Eye (tissue), 1 donor: ENCODE measurements at places on chromosomes 11 and 22.

DNA sequence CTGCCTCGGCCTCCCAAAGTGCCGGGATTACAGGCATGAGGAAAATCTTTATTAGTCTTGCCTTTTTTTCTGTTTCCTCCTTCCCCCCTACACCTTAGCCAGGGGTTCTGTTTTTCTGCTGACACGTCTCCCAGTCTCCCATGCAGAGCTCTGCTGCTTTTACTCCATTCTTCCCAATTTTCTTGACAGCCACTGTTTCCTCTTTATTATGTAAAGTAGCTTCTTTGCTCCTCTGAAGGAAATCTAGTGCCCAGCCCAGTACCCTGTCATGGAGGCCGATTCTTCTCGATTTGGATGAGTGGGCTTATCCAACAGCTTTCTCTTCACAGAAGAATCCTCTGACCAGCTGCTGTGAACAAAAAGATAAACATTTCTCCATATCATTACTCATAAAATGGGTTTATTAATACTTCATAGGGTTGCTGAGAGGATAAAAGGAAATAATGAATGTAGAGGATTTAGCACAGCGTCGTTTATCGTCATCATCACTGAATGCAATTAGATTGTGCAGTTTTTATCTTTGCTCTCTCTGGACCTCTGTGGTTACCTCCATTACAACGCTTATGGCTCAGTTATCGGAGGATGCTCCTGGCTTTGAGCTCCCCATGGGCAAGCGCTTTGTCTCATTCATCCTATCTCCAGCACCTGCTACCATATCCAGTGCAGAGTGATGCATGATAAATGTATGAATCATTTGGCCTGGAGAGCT is 375.6 kb upstream of the C11orf87 start:
- peak; percentile 38 for DNase-seq

GRCh38 chr11:13128354-13128753 is 119.2 kb downstream of the RASSF10 start:
- DNase-seq: no peak

DNA sequence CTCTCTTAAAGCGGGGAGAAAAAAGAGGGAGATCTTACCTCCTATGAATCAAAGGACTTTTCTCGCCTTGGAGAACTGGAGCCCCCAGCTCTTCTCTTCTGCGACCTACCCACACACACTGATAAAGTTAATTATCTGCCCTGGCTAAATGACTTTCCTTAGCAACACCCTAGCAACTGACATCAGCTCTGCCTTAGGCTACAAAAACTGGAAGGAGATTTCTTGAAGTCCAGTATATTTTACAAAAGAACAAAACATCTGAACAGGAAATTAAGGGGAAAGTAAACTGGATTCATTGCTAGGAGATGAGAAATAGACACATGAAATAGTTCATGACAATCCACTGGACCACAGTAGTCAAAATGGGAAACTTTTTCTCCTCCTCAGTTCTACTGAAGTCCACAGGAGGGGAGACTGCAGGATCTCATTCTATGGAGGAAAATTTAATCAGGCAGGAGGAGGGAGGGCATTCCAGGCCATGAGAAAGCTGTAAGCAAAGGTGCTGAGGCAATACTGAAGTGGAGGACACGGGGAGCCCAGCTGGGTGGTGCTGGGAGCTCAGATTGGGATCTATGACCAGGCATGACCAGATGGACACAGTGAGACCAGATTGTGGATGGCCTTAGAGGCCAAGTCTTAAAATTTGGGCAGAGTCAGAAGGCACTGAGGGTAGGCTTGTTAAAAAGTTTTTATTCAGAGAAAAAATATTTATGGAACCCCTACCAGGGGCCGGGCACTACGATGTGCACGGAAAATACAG is 3.7 kb upstream of the SPON1 start:
- no peak for DNase-seq

- no peak for DNase-seq
Observed at GRCh38 chr11:115924744-115925567, 420.7 kb upstream of the CADM1 start.

DNA sequence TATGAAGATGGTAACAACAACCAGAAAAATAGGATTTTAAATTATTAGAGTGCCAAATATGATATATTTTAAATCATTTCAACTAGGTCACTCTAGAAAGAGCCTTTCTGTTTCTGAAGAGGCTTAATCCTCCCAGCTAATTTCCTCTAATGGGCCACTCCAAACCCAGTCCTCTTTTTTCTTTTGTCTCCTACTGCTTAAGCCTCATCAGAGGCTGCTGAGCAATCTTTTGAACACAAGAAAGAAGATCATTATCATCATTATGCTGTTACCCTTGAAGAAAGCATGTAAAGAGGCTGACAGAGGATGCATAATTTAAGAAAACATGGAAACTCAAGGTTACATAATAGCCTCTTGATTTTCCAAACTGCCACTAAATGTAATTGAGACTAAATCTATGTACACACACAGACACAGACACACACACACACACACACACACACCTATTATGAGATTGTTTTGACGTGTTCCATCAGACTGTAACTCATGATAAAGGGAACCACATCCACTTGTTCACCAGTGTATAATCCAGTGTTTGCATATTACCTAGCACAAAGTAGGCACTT is 519.6 kb downstream of the METTL15 start:
- DNase-seq: peak; percentile 48

- DNase-seq: no peak
Observed at GRCh38 chr11:115272925-115273324, 231.3 kb downstream of the CADM1 start.

GRCh38 chr11:24286238-24286637 is 210.6 kb upstream of the LUZP2 start:
- no peak for DNase-seq

- peak; percentile 60 for DNase-seq
Observed at GRCh38 chr11:34916843-34917770, 689 bp downstream of the PDHX start.

- no peak for DNase-seq
Observed at GRCh38 chr11:2002042-2002776, 4.6 kb upstream of the H19 start.

DNA sequence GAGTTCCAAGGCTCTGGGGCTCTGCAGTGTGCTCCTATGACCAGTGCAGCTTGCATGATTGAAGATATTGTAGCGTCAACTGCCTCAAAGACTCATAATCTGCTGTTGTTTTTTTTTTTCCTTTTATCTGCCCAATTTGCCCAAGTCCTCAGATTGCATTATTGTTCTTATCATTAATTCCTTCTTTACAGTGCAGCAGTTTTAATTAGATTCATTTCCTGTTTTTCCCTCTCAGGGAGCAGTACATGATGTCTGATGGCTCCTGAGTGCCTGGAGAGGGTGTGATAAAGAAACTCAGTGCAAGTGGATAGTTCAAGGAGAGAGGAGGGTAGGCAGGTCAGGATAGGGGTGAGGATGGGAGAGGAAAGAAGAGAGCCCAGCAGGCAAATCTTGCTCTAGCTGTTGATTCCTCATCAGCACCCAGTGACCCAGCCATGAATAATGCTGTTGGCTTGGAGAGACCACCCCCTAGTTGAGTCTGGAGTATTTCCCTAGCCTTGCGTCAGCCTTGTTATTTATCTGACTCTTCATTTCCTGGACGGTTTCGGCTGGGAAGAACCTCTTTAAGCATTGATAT is 219.6 kb upstream of the SESN3 start:
- DNase-seq: no peak

GRCh38 chr22:21042978-21043859 is 2.5 kb upstream of the LRRC74B start:
- no peak for DNase-seq

GRCh38 chr11:96061069-96061468 is 137.2 kb upstream of the MTMR2 start:
- DNase-seq: no peak

GRCh38 chr11:12973528-12974181 is 35.5 kb upstream of the RASSF10 start:
- DNase-seq: no peak

DNA sequence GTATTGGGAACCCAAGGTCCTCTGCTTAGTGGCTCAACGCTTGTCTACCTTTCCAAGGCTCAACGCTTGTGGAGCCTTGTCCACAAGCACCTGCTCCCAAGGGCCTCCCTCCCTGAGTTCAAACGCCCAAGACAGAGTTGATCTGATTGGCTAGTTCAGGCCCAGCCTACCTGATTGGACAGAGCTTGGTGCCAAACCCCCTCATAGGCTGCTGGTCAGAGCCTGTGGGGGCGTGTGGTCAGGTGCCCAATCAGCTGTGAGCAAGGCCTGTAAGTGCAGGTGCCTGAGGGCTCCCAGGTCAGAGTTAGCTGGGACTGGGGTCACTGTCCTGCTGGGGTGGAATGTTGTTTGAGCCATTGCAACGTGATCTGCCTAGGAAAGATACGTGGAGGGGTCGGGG is 16.9 kb upstream of the TMPRSS6 start:
- DNase-seq: no peak

GRCh38 chr11:121766991-121767390 is 314.2 kb upstream of the SORL1-AS1 start:
- DNase-seq: no peak

- DNase-seq: no peak
Observed at GRCh38 chr22:42001706-42002105, 3.1 kb downstream of the WBP2NL start.

GRCh38 chr11:131598305-131598704 is 227.9 kb downstream of the NTM start:
- no peak for DNase-seq

DNA sequence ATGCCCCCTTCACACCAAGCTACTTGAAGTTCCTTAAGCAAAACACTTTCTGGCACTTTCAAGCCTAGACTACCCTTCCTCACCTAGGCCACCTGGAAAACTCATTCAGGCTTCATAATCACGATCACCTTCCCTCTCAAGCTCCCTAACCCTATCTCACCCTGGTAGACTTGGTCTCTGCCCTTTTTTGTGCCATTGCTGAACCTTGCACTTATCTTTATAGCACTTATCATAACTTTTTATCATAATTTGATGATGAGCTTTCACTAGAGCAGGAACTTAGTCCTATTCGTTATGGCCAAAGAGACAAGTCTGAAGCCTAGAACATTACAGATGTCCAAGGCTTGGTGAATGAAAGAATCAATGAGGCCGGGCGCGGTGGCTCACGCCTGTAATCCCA is 5.5 kb downstream of the SLC35F2 start:
- DNase-seq: no peak

DNA sequence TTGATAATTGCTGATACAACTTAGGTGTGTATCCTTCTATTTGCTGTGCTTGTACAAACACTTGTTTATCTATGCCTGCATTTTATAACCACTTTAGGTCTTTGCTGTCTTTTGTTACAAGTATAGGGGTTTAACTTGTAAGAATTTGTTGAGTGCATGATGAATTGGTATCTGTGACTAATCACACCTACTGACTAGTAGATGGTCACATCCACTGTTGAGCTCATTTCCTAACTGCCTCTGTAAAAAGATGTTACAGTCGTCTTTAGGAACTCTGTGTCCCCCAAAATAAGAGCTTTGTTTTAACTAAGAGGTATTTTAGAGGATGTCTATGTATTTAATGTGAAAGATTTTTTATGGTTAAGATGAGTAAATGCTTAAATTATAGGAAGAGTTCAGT is 60.5 kb downstream of the HIPK3 start:
- DNase-seq: no peak

DNA sequence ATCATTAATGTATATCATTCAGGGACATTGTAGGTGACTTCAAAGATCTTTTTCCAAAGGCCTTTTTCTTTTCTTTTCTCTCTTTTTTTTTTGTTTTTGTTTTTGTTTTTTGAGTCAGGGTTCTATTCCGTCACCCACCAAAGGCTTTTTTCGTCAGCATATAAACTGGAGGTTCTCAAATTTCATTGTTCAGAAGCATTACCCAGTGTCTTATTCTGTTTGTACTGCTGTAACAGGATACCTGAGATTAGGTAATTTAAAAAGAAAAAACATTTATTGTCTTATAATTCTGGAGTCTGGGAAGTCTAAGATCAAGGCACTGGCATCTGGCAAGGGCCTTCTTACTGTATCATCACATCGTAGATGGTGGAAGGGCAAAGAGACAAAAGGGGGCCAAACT is 6.4 kb upstream of the SYT9 start:
- DNase-seq: no peak

GRCh38 chr11:19232910-19233503 is 7.7 kb downstream of the E2F8 start:
- no peak for DNase-seq

GRCh38 chr11:122778148-122778547 is 60.2 kb upstream of the CRTAM start:
- DNase-seq: no peak

GRCh38 chr11:20213790-20214189 is 53.5 kb upstream of the DBX1 start:
- no peak for DNase-seq

GRCh38 chr11:111447931-111448330 is 64.3 kb downstream of the BTG4 start:
- DNase-seq: no peak

DNA sequence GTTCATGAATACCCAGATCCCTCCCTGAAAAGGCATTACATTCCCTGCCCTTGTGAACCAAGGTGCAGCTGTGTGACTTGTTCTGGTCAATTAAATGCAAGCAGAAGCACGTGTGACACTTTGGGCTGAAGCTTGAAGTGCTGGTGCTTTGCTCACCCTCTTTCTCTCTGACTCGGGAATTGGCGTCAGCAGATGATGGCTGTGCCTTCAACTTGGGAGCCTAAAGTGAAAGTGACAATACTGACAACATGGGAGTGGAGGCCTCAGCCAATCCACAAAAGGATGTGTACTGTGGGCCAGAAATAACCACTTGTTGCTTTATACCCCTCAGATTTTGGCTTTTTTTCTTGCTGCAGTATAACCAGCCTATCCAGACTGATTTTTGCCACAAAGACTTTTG is 148.3 kb upstream of the THY1 start:
- peak; percentile 61 for DNase-seq

- no peak for DNase-seq
Observed at GRCh38 chr11:44747836-44748235, 21.1 kb downstream of the TSPAN18 start.

DNA sequence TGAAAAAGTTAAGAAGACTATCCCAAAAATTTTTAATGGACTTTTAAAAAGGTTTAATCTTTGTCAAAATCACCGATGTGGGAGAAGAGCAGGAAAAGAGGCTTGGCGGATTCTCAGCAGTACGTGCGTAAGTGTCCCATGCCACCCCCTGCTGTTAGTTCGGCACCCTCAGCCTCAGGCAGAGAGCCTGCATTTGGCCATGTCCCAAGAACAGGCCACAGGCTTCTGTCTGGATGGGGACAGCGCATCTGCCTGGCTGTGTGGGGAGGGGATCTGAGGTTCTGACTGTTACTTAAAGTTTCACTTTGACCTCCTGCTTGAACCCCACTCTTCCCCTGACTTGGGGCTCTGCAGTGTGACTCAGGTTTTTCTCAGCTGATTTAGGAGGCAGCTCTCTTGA is 35.3 kb downstream of the EXT2 start:
- no peak for DNase-seq

DNA sequence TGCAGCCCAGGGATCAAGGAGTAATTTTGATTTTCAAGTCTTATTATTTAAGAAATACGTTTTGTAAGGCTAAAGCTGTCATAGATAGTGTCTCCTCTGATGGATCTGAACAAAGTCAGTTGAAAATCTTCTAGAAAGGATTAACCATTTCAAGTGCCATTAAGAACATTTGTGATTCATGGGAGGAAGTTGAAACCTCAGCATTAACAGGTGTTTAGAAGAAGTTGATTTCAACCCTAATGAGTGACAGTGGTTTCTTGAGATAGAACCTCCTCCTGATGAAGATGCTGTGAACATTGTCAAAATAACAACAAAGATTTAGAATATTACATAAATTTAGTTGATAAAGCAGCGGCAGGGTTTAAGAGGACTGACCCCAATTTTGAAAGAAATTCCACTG is 61.7 kb downstream of the PRR5L start:
- DNase-seq: no peak
